ENCODE measurements at places on chromosomes 1 and 21. TPM values are rescaled to one million over a fixed set of nuclear protein-coding genes. Genes with fewer than 3 reads are reported as not detected.

DNA sequence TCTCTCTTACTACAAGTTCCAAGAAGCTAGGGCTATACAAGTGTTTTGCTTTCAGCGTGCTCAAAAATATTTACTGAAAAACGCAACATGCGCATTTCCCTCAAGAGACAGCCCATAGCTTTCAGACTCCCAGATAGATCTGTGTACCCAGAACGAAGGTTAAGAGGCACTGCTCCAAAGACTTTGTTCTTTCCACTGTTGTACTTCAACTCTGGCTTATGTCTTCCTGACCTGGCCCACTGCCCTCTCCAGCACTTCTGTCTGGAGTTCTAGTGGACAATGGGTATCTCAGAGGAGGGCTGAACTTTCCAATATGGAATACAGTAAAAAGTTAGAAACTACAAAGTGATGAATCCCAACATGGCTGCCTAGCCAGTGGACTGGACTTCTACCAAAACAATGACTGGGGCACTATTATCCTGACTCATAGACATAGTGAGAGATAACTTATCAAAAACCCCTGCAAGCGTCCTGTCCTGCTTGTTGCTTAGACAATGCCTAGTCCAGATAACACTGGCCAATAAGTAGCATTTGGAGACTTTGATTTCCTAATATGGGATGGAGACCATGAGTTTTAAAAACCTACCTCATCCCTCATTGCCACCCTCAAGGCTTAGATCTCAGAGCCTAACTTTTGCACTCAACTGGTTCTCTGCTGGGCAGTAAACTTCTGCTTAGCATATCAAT lies 8.8 kb upstream of the ADAR start:
- DNase-seq, result no peak

DNA sequence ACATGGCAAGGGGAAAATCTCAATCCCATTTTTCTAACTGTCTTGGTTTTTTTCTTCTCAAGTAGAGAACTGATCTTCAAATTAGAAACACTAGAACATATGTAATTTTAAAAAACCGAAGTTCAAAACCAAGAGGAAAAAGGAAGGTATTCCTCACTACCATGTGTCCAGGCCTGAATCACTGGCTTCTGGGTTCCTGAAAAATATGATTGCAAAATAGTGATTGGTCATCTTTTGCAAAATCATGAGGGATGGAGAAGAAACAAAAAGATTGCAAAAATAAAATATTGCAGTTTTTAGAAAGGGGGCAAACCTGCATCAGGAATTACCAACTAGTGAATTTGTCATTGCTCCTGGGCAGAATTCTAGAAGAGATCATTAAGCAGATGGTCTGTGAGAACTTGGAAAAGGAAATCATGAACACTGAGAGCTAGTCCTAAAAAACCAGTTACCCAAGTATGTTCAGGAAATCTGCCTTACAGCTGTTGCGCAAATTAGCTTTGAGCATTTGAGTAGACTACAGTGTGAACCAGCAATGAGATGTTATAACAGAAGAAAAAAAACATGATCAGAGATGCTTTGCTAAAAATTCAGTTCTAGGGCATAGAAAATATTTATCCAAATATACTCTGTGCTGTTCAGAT lies 49.4 kb downstream of the SPATA46 start:
- peak; percentile 32 for DNase-seq

DNA sequence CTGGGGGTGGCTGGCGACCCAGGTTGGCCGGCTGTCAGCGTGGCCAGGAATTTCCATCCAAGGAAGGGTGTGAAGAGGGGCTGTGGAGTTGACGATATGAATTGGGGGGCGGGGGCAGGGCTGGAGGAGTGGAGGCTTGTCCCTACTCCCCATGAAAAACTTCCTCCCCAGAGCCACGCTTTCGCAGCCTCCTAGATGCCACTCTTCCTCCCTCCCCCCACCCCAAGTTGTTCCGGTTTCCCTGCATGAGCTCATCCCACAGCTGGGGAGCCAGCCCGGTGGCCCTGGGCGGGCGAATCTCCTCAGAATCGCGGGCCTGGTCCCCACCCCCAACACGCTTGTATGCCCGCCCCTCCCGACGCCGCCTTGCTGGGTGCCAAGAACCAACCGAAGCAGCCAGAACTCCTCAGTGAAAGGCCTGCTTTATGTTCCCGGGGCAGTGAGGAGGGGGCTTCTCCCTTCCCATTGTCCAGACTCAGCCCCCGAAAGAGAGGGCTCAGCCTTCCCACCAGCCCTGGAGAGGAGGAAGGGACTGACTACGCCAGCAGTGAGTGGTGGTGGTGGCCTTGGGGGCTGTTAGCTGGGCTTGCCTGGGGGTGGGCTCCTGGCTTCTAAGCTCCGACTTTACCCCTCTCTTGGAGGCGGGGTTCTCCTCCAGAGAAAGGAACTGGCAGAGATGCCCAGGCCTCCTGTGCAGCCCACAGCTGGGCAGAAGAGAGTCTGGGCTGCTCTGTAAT lies 1.8 kb upstream of the CSMD2 start:
- DNase-seq, result peak; percentile 65

DNA sequence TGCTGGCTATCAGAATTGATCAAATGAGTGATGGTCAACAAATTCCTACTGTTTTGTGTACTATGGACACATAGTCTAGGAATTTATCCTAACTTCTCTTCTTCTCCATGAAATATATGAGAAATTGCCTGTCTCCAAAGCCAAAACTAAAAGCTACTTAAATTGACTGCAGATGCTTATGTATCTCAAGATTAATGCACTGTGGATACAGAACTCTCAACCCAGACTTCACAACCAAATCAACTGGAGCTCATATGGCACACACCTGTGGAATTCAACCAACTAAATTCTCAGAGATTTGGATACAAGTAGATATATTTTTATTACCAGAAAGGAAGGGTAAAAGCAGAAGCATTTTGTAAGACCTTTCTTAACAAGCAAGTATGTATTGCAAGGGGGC lies 566.1 kb downstream of the LTN1 start:
- no peak for DNase-seq

OLFML3 gene
- 349 TPM for total RNA-seq

CACHD1 gene
- total RNA-seq, result 39.2 TPM

- DNase-seq, result peak; percentile 85
These were observed 45.6 kb downstream of the SRRM1 start for GRCh38 chr1:24688621-24689195.

KRTAP20-1 gene
- total RNA-seq, result not detected

TTC24 gene
- total RNA-seq, result not detected

GPR37L1 gene
- total RNA-seq, result not detected

Data from A673 (cell line).